Stimulated activated CD4-positive, alpha-beta T cell treated with anti-CD3 and anti-CD28 coated beads, Interleukin-1b, Interleukin-23, amount 100 ng/mL, for 1 hour (primary cell): ENCODE measurements at places on chromosomes 4 and X.

- no peak for DNase-seq
Observed at GRCh38 chr4:27861381-27861787, 1000.7 kb downstream of the STIM2 start.

- no peak for DNase-seq
Observed at GRCh38 chr4:55386073-55386472, 9.7 kb upstream of the TMEM165 start.

DNA sequence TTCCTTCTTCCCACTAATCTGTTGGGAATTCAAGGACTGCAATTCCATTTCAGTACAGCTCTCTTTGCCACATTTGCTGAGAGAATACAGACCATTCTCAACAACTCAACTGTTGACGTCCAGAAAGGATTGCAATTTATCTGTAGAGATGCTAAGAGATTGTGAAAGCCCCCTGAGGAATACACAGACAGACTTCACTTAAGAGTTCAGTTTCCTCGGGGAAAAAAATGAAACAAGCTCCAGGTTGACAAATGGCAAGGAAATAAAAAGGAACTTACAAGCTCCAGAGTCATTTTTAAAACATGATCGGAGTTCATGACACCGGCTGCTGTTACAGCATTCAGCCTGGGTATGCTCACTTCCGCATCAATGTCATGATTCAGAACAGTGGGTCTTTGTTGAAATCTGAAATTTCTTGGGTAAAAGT, 13.8 kb downstream of the TLR10 start:
- DNase-seq: no peak

DNA sequence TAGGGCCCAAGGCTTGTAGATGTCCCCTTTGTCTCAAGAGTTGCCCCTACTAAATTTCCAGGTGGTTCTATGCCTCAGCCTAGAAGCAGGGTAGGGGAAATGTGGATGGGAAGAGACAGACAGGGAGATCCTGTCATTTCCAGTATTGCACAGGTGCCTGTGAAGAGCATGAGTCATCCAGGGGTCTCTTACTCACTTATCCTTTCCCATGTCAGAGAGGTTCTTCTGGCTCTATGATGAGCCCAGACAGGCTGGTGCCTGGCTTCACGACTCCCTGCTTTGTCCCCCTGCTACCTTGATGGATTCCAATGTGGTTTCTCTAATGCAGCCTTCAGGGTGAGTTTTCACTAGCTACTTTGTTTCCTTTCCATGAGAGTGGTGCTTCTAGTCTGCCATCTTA, 35.2 kb upstream of the DDX60 start:
- DNase-seq: no peak

DNA sequence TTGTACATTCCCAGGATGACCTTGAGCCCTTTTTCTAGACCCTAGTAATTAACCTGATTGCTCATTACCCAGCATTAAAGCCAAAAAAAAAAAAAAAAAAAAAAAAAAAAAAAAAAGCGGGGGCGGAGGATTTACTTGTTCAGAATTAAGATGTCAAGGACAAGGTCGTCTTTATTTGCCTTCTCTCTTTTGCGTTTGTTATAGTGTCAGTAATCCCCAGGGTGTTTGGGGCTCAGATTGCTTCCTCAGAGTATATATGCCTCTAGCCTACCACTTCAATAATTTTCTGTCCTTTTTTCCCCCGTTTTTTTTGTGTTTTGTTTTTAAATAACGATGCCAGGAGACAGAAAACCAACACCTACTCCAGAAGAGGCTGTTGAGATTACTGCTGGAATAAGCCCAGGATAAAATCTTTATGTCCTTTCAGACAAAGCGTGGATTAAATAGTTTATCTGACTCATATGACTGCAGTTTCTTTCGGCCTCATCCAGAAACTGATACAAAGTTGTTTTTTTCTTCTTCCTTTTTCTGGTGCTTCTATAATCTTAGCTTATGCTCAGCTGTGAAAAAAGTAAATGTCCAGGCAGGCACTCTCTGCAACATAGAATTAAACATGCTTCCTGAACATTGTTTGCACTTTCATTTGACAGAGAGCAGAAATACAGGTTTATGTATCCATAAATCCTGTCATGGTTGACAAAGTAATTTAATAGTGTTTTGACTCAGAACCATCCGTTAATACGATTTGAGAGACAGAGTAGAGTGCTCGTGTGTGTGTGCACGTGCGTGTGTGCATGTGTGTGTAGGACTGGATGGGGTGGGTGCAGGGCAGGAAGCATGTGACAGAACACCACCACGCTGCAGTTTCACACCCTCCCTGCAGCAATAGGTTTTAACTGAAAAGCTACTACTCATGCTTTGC, 138.6 kb downstream of the AFF1 start:
- DNase-seq: no peak

DNA sequence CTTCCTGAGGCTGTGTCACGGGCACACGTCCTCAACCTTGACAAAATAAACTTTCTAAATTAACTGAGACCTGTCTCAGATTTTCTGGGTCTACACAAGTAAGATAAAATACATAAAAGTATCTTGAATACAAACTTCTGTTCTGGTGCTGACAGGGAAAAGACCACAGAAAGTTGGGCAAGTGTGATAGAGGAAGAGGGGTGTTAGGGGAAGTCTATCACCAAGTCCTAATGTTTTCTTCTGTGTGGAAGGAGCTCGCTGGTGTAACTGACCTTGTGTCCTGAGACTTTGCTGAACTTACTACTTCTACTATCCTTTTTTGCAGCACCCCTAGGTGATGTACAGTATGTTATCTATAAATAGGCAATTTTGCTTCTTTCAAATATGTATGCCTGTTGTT, 97.0 kb upstream of the STIM2 start:
- DNase-seq: no peak

DNA sequence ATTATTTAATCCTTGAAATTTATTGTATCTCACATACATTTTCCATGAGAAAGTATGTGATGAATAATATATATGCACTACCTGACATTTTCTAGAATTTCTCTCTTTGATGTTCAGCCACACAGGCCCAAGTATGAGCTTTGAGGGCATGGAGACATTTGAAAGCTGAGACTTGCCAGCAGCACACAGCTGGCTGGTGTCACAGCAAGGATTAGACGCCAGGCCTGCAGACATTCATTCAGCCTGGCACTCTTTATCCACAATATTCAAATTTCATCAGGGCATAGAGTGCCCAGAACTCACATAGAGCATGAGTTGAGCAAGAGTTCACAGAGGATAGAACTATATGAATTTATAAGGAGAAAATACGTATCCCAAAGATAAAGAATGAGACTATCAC, 74.0 kb downstream of the GRIA2 start:
- DNase-seq: no peak

- DNase-seq: no peak
Observed at GRCh38 chr4:139986106-139986505, 167.9 kb downstream of the MAML3 start.

- no peak for DNase-seq
Observed at GRCh38 chr4:123616951-123617461, 220.4 kb downstream of the SPRY1 start.

DNA sequence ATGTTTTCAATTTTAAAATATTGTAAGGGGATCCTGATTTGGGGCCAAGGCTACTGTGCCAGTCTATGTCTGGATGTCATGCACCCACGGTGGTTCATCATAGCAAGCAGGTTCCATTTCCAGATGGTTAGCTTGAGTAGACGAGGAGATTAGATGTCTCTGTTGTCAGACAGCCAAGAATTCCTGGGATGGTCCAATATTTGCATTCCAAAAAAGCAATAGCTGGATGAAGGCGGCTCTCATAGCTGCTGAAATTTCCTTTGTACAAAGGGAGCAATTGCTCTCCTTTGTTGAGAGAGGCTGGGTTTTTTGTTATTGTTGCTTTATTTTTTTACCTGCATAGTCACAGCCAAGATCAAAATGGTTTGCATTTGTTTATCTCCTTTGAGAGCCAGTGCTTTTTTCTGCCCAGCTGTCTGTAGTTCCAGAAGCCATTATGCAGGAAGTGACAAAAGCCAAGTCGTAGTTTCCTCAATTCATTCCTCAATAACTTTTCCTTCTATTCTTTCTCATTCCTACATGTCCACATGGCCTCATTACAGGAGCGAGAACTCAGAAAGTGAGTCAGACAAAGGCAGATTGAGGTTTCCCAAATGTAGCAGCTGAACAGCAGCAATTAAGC, 107.9 kb downstream of the MMRN1 start:
- no peak for DNase-seq

GRCh38 chrX:108331126-108331909, 106.9 kb downstream of the COL4A6 start:
- DNase-seq: no peak

DNA sequence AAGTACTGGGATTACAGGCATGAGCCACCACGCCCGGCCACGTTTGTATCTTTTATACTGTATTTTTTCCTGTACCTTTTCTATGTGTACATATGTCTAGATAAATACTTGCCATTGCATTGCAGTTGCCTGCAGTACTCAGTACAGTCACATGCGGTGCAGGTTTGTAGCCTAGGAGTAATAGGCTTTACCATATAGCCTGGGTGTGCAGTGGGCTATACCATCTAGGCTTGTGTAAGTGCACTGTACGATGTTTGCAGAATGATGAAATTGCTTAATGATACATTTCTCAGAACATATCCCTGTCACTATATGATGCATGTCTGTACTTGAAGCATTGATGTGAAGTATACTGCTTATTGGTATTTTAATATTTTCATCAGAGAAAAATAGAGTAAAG, 115.4 kb upstream of the PUDP start:
- no peak for DNase-seq

GRCh38 chr4:160235285-160235684, 1132.4 kb downstream of the RAPGEF2 start:
- DNase-seq: no peak

DNA sequence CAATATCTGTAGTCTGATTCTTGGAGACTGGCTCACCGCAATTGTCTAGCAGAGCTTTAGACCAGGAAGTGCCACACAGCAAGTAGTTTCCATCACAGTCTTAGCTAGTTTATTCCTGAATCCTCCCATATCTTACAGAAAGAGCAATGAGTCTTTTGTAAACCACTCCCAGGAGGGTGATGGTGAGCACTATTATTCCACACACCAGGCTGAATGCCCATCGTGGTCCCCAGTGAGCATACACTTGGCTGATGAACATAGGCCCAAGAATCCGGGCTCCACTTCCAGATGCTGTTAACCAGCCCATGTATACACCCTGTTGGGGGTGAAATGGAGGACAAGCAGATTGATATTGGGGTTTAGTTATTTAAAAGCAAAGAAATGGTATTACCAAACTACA, 39.8 kb downstream of the PLK4 start:
- no peak for DNase-seq

DNA sequence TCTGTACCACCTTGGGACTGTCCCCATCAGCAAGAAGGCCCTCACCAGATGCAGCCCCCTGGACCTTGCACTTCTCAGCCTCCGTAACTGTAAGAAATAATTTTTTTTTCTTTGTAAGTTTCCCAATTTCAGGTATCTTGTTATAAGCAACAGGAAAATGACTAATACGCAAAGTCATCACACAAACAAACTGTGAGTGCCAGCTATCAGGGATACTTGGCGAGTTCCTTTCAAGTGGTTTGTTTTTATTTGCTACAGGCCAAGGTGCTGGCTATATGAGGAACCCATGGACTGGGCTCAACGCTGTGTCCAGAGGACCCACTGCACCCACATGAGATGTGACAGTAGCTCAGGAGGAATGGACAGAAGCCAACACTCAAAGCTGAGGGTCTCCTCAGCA, 11.5 kb upstream of the GPM6B start:
- no peak for DNase-seq

GRCh38 chrX:56068274-56068758, 163.8 kb upstream of the KLF8 start:
- DNase-seq: no peak

DNA sequence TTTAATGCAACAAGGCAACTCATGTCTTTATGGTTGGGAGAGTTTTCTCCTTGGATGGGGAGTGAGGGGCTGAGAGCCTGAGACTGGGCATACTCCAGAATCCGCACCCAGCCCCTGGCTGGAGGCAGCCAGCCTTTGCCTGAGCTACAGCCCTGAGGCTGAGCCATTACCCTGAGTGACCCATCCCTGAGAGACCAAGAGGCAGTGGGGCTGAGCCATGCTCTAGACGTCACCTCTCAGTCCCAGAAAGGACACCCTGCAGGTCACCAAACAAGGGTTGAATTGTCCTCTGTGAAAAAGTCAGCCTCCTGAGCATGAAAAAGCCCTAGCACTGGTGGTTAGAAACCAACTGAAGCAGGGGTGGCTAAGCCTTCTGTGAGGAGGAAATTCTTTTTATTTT, 151.2 kb upstream of the GATB start:
- no peak for DNase-seq

- no peak for DNase-seq
Observed at GRCh38 chr4:124666496-124666895, 46.0 kb downstream of the ANKRD50 start.

GRCh38 chr4:122914292-122914904, 8.0 kb downstream of the NUDT6 start:
- no peak for DNase-seq

GRCh38 chrX:126655061-126655460, 102.4 kb upstream of the DCAF12L1 start:
- DNase-seq: no peak

DNA sequence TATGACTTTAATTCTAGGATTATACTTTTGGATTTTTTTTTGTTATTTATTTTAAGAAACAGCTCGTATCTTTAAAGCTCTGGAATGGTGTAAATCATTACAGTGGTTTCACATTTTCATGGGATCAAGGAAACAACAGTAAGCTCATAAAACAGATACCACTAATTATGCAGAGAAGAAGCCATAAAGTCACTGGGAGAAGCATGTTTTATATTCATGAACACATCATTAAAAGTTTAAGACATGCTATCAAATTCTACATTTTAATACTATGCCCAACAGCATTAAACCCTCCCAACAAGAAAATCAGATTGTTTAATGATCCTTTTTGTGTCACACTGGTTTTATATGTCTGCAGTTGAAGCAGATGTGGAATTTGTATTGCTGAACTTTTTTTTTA, 149.9 kb downstream of the FBXO8 start:
- no peak for DNase-seq

DNA sequence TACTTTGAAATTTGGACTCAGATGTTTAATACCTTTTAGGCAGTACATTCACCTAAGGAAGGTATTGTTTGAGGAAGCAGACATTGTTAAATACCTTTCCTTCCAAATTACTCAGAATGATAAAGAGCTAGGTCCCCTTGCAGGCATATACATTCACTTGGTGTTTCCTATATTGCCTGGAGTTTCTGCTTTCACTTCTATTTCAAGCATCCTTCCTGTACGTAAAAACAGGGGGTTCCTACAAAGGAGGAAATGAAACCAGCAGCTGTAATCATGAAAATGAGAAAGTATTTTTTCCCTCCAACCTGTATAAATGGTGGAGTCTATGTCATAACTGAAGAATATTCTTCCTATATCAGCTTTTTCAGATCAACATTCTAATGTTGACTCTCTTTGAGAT, 90.4 kb upstream of the RASGEF1B start:
- no peak for DNase-seq
